Gastroesophageal sphincter (tissue), 4 donors: ENCODE measurements at places on chromosomes 4 and X. TPM values are rescaled to one million over a fixed set of nuclear protein-coding genes. Genes with fewer than 3 reads are reported as not detected.

GRCh38 chr4:112726041-112726440, 89.1 kb downstream of the LARP7 start:
- ATAC-seq: no peak

The FGFBP1 gene
- total RNA-seq: 0.85 TPM

DNA sequence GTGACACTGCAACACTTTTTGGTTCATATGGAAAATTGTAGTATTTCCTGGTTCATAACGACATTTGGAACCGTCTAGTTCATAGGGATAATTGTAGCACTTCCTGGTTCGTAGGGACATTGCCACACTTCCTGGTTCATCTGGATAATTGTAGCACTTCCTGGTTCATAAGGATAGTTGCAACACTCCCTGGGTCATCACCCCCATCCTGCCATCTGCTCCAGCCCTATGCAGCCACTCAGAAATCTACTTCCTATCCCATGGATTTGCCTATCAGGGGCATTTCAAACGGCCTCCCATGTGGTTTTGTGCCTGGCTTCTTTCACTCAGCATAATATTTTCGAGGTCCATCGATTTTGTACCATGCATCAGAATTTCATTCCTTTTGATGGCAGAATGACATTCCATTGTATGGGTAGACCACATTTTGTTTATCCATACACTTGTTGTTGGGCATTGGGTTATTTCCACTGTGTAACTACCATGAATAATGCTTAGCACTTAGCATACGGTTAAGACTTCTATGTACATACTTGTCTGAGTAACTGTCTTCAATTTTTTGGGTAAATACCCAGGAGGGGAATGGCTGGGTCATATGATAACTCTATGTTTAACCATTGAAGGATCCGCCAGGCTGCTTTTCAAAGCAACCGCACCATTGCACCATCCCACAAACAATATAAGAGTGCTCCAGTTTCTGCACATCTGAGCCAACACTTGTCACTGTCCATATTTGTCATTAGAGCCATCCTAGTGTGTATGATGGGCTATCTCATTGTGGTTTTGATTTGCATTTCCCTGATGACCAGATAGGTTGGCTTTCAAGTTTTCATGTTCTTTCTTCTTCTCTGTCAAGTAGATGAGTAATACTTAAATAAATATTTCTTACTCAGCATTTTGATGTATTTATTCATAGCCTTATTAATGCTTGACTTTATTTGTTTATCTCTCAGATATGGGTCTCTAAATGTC, 58.3 kb upstream of the CD99 start:
- no peak for ATAC-seq

DNA sequence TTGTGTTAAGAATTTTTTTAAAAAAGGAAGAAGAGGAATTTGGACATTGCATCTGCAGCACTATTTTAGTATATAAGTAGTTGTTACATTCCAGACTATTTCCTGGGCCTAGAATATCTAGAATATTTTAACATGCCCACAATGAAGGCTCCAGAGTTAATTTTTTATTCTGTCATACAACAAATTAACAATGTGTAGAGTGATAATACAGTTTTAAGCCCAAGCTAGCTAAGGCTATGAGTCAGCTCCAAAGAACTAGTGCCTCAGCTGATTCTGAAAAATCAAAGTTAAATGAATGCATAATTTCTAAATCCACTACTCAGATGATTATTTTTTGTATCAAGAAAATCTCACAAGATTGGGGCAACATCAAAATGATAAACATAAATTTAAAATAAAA, 231.4 kb downstream of the PRDM5 start:
- no peak for ATAC-seq

DNA sequence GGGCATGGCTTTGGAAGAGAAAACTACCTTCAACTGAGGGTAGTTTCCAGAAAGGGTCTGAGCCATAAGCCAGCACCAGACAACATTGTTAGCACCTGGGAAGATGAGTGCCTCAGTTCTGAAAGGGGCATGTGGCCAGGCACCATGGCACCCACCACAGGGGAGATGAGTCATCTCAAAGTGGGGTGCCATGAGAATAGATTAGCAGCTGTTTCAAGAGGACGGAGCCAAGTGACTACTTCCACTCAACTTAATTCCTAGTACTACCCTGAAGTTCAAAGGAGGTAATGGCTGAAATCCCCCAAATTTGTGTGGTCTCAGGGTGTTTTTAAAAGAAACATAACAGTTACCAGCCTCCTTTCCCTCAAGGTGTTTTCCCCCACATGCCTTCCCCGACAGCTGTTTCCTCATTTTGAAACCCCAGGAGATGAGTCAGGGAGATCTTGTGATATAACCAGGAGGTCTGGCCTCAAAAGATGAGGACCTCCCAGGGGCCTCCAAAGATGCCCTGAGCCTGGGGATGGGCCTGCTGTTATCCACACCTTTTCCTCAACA, 27.8 kb upstream of the FTHL17 start:
- ATAC-seq: no peak

The SLIT2 gene
- total RNA-seq: 83.6 TPM

The PCYT1B gene
- 12.5 TPM for total RNA-seq
